ENCODE measurements at places on chromosomes 1 and 21. TPM values are rescaled to one million over a fixed set of nuclear protein-coding genes. Genes with fewer than 3 reads are reported as not detected.

DNA sequence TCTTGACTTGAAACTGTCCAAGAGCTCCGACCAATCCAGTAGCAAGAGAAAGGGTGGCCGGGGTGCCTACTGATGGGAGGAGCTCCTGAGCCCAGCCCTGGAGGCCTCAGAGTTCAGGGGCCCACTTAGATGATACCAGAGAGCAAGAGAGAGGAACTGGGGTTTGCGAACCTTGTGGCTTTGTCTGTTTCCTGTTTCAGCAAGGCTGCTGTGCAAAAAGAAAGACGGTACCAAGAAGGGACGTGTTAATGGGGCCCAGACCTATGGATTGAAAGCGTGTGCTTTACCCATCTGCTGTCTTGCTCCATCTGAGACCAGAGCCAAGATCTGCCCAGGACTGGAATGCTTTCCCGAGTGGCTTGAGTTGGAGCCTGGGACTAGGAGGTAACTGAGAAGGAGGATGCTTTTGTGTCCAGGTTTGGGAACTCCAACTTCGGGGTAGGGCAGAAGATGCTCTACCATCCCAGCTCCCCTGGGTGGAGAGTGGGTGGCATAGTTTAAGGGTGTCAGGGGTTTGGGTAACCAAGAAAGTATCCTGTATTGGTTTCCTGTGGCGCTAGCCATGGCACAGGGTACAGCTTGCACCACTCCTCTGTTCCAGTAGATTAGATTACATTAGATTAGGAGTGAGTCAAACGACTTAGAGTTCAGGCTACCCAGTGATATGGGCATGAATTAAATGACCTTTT is at the start of gene TRAF3IP3:
Gene TRAF3IP3, plus strand, starts transcription at position 128 of the 689 bp plus-strand sequence. CDS start 3,987 bp downstream, outside the sequence.
- DNase-seq = no peak

DNA sequence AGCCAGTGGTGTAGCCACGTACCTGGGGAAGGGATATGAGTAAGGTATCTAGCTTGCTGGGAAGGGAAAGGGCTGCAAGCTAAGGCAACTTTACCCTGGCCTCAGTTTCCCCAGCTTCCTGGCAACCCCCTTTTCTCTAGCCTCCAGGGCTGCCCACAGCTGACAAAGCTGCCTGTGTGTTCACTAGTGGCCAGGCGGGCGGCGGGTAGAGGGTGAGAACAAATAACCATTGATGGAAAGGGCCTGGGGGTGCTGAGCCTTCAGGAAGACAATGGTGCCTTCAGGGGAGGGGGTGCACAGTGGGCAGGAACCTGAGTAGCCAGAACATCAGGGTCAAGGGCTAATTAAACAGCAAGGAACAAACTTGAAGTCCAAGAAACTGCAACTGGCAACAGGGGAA is 6.1 kb downstream of the CERS2 start:
- DNase-seq = no peak

RGS1 gene
- 0.59 TPM for total RNA-seq

- DNase-seq = peak; percentile 46
These were observed 54.3 kb downstream of the NGF start for GRCh38 chr1:115283681-115284146.

DNA sequence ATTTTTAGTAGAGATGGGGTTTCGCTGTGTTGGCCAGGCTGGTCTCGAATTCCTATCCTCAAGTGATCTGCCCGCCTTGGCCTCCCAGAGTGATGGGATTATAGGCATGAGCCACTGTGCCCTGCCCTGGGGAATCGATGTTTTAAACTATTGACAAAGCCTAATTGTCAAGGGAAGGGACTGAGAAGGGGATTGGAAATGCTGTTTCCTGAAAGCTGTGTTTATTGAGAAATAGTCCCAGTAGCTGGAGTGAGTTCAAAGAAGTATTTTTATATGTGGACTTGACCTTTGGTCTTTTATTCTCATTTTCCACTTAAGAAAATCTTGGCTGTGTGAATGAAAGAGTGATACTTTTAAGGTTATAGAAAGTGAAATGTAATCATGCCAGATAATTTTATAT is 47.5 kb downstream of the KIF1B start:
- no peak for DNase-seq

LCE3D gene
- not detected for total RNA-seq

- DNase-seq = no peak
These were observed 7.7 kb upstream of the DOP1B start for GRCh38 chr21:36148886-36149285.

- peak; percentile 28 for DNase-seq
These were observed at the start of gene CCDC185 for GRCh38 chr1:223393275-223394214. TSS of gene CCDC185 (plus strand) at chr1:223393415. CDS start at chr1:223393476, 61 bp downstream.

- DNase-seq = no peak
These were observed 35.5 kb downstream of the CA6 start for GRCh38 chr1:8981169-8981568.

DNA sequence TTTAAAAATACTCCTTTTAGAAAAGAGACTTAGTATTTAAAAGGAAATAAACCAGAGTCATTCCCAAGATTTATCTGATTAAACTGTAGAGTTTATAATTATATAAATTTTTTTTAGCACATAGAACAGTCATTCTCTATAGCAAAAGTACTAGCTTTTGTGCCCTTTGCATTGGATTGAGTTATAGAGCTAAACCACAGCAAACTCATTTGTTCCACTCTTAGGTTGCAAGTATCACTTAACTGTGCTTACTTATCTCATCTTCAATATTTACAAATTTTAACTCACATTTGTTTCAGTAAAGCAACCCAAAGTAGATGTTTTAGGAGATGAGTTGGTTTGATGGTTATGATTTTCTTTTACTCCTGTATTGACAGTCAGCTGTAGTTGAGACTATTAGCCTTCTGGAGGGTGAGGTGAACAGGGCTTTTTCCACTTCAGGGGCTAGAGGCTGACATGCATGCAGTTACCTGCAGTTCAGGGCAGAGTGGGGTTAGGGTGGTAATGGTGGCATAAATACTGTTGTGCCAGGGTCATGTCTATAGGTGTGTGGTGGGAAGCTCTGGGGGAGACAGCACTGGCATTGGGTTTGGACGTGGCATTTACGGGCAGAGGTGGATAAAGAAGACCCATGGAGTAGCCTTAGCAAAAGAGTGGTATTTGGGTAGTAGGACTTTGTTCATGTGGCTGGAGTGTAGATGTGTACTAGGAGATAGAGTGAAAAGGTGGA is 42.1 kb downstream of the DYRK1A start:
- no peak for DNase-seq

S100B gene
- 3.5 TPM for total RNA-seq

NHLH1 gene
- not detected for total RNA-seq

DNA sequence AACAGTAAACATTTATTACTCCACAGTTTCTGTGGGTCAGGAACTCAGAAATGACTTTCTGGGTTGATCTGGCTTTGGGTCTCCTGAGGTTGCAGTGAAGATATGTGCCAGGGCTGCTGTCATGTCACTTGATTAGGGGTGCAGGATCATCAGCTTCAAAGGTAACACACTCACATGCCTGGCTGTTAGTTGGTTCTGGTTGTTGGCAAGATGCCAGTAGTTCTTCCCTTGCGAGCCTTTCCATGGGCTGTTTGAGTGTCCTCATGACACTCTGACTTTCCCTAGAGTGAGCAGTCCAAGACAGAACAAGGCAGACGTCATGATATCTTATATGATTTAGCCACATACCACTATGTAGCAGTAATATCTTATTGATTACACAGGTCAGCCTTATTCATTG is 1.8 kb downstream of the SWT1 start:
- no peak for DNase-seq

DNA sequence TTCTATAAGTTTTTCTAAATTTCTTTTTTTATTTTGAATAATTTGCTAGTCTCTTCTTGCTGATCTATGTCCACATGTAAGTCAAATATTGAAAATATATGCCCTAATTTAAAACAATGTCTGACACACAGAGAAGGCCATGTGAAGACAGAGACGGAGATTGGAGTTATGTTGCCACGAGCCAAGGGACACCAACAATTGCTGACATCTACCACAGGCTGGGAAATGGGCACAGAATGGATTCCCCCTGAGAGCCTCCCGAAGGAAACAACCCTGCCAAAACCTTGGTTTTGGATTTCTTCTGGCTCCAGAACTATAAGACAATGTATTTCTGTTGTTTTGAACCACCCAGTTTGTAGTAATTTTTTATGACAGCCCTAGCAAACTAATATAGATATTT is 485.0 kb upstream of the ZRANB2 start:
- no peak for DNase-seq

TMPRSS15 gene
- not detected for total RNA-seq

AQP10 gene
- 0.27 TPM for total RNA-seq

- DNase-seq = no peak
These were observed 2.4 kb upstream of the ARHGAP29 start for GRCh38 chr1:94239796-94240195.

GRCh38 chr1:33007190-33008050 is 29.3 kb downstream of the AK2 start:
- no peak for DNase-seq

DNA sequence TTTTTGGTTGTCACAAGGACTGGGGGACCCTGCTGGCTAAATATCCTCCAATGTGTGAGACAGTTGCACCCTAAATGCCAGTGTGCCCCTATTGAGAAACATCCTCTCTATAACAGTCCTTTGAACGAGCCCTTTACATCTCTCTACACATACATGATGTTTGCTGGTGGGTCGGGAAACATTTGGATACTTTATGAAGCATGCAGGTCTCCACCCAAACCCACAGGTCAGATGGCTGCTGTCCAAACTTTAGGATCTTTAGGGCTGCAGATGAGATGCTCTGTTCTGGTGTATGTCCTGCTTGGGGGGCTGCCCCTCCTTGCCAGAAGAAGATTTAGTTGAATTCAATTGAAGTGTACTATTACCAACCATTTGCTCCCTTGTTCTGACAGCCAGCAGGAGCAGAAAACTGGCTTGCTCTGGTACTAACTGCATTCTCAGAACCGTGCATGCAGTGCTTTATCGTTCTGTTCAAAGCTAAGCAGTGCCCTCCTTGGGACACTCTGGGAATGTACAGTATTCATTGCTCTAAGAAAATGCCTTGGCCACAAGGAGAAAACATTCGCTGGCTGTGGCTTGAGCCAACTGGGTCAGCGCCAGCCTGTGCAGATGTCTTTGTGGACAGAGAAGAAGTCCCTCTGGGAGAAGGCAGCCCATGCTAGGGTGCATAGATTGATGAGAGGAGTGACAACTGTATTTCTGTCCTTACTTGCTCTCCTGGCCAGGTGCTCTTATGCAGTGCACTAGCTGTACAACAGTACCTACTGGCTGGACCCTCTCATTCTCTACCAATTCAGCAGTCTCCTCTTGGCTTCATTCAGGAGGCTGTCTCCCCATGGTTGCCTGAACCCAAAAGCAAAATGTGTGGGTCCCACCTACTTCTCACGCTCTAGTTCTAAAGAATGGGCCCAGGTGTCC is 61.4 kb upstream of the DIRAS3 start:
- DNase-seq = peak; percentile 82

DNA sequence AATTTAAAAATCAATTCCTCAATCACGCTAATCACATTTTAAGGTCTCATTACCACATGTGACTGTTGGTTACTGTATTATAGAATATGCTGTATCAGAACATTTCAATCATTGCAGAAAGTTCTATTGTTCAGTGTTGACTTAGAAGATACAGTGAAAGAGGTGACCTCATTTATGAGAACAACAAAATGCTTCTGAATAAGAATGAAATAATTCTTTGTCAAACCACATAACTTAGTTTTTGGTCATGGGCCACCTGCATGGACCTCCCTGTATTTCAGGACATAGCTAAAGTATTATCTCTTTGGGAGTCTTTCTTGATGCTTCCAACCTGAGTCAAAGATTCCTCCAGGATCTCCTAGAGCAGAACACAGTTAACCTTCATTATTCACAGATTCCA is 22.3 kb downstream of the MFSD2A start:
- no peak for DNase-seq

- peak; percentile 85 for DNase-seq
These were observed 11.2 kb downstream of the CSRP1 start for GRCh38 chr1:201495551-201496295.

GRCh38 chr1:99603699-99604560 is 42.0 kb upstream of the PALMD start:
- no peak for DNase-seq

DNA sequence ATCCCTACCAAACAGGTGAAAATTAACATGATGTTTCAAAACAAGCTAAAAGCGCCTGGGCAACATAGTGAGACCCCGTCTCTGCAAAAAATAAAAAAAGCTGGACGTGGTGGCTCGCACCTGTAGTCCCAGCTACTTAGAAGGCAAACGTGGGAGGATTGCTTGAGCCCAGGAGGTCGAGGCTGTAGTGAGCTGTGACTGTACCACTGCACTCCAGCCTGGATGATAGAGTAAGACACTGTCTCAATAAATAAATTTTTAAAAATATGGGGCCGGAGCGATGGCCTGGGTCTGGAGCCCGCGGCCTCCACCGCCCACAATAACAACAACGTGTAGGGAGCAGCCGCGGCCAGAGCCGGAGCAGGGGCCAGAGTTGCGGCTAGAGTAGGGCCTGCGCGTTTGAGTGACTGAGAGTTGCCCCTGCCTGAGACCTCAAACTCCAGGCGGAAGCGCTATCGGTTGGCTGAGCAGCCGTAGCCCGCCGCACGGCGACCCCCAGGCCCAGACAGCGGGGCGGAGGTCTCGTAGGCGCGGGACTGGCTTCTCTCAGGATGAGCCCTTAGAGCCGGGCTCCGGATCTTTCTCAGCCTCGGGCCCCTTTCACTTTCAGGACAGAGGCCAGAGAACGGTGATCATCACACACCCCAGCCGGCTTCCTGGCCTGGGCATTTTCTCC is 41.4 kb downstream of the ZMYM1 start:
- DNase-seq = peak; percentile 36

DNA sequence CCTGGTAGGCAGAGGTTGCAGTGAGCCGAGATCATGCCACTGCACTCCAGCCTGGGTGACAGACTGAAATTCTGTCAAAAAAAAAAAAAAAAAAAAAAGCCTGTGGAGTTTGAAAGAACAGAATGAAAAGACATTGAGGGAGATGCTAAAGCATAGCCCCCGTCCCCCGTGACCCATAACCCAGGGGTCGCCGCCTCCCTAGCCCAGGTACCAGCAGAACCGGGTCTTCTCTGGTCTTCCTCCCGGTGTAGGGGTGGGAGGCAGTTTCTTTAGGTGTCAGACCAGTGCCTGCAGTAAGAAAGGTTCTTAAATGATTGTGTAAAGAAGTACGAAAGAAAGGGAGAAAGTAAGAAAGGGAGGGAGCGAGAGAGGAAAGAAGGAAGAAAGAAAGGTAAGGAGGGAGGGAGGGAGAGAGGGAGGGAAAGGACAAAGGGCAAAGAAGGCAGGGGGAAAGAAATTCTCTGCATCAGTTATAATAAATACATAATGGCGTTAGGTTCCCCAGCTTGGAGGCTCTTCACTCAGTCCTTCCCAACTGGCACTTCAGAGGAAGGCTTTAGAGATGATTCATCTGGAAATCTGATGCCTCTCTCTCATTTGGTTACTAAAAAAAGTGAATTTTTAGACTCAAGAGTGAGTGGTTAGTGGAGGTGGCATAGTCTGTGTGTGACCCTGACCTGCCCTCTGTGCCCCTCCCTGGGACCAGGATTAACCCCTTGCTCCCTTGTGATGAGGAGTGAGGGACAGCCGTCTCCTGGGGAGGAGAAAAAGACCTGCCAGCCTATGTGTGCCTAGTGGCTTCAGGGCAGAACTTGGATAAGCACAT is 1.1 kb downstream of the IL24 start:
- no peak for DNase-seq

DNA sequence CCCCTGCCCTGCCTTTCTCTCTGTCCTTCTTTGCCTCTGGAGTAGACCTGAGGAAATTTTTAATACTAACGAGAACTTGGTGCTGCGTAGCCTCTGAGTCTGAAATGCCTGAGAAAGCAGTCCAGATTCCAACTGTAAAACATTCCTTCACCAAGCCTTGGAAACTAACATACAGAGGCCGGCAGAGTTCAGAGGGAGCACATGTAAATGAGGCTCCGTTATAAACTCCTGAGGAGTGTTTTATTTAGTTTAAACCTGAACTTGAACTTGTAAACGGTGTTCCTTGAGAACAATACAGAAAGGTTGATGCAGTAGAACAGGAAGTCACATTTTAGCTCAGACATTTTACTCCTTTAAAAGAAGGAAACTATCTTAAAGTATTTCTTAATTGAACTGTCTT is 280.7 kb downstream of the TM2D1 start:
- DNase-seq = no peak
